ENCODE measurements at places on chromosomes 6 and 20. TPM values are rescaled to one million over a fixed set of nuclear protein-coding genes. Genes with fewer than 3 reads are reported as not detected.

PRPH2 gene
- 0.30 TPM for total RNA-seq

RIPPLY2 gene
- total RNA-seq, result not detected

PDCD2 gene
- 26.2 TPM for total RNA-seq

VIP gene
- 0.13 TPM for total RNA-seq

TGM3 gene
- not detected for total RNA-seq

ADTRP gene
- total RNA-seq, result not detected

Data from Right ventricle myocardium superior (tissue), 1 donor.